AML-193 (cell line): ENCODE measurements at places on chromosomes 3 and 15.

DNA sequence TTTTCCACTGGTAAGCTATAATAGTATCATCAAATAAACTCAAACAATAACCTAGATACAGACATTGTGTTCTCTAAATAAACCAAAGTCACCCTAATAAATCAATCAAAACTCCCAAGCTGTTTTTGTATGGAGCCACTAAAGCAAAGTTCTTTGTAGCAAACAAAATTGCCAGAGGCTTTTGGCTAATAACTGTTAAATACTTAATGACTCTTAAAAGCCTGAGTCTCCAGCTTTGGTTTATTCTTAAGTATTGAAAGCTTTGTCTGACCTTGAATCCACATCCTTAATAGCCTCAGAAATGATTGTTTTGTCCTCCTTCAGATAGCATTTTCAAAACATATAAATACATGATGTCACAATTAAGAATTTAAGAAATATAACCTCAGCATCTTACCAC is 725.3 kb downstream of the SI start:
- no peak for DNase-seq

DNA sequence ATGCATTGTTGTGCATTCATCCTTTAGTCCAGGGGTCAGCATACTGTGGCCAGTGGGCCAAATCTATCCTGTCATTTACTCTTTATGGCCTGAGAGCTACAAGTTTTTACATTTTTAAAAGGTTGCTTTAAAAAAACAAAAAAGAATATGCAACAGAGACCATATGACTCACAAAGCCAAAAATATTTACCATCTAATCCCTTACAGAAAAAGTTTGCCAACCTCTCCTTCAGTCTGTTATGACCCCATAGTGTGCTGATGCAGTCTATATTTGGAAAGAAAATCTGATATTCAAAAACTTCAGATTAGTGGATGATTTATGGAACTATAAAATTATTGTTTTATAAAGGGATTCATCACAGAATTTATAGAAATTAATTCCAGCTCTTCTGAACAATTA is 237.5 kb upstream of the IL12A start:
- DNase-seq: no peak

- no peak for DNase-seq
These were observed 6.2 kb upstream of the NEDD4 start for GRCh38 chr15:55999658-56000057.

GRCh38 chr3:71225951-71226564 is 357.5 kb downstream of the FOXP1 start:
- no peak for DNase-seq

DNA sequence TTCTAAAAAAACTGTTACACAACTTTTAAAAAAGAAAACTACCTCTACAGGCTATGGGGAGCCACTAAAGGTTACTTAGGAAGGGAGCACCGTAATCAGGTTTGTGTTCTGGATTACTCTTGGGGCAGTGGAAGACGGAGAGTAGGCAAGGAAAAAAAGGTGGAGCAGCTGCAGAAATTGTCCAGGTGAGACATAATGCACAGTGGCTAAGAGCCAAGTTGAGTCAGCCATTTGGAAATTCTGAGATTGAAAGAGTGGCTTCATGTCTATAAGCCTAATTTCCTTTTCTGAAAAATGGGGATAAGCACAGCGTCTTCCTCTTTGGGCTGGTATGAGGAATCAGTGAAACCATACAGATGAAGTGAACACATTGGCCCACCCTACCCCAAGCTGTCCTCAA is 195.2 kb downstream of the CADPS start:
- DNase-seq: no peak

GRCh38 chr3:19488939-19489338 is 340.6 kb downstream of the KCNH8 start:
- no peak for DNase-seq

DNA sequence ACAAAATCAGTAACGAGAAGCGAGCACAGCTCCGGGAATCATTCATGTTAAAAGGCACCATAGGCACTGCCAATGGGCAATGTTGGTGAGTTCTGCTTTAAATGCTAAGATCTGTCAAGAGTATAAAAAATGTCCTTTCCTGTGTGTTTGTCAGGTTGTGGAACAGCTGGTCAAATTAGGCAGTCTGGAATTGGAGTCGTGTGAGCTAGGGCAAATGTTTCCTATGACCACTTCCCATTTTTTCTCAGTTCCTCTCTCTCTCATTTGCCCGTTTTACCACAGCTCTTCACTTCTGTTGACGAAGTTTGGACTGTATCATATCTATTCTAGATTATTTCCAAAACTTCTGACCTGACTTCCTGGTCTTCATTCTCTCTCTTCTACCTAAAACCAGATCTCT is 60.8 kb upstream of the GOLIM4 start:
- DNase-seq: peak; percentile 94

DNA sequence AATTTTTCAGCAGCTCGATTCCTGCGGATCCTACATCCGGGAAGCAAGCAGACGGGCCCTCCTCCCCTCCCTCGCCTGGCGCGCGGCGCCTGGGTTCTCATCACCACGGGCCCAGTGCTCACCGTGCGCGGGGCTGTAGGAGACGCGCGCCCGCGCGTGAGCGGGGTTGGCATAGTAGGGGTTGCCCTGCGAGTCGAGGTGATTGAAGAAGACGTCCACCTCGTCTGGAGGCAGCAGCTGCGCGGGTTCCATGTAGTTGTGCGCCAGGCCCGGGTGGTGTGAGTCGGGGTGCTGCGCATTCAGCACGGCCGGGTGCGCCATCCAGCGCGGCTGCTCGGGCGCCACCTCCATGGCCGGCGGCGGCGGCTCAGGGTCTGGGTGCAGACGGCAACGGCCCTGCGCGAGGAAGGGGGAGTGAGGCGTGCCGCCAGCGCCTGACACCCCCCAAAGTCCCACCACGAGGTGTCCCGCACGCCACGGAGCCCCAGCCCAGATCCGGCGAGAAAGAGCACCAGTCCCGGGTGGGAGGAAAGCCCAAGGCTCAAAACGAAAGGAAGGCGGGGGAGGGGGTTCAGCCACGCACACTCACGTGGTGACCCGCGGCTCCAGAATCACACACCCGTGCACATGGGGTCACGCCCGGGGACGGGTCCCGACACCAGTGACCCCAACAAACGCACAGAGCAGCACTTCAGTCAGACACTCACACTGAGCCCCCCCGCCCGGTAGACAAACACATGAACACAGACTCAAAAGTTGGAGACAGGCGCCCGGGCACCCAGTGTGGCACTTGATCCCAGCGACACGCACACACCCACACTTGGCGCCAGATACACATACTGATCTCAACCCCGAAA is 6.1 kb downstream of the GATA2 start:
- DNase-seq: no peak

- DNase-seq: peak; percentile 90
These were observed 13.3 kb upstream of the PAQR9 start for GRCh38 chr3:142976621-142977398.

GRCh38 chr3:58880182-58880581 is 169.6 kb downstream of the CFAP20DC start:
- no peak for DNase-seq

GRCh38 chr15:88610701-88611231 is 10.4 kb upstream of the AEN start:
- DNase-seq: peak; percentile 25

DNA sequence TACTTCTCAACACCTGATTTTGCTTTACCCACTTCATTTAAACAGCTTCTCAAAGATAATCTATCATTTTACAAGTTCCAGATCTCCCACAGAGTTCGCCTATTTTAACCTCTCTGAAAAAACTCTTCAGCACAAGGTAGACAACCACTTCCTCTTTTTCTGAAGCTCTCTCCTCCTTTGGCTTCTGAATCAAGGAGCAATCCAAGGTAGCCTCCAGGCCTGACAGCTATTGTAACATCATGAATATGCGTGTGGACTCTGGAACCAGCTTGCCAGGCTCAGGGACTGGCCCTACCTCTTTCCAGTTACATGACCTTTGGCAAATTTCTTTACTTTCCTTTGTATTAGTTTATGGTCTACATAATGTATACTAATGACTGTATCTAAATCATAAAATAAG is 405.9 kb upstream of the ZNF385D start:
- DNase-seq: no peak

GRCh38 chr3:174812172-174812862 is 46.8 kb upstream of the NAALADL2 start:
- no peak for DNase-seq

GRCh38 chr3:69866988-69867720 is 127.9 kb downstream of the MITF start:
- no peak for DNase-seq

GRCh38 chr3:10002951-10003350 is 16.3 kb upstream of the EMC3 start:
- no peak for DNase-seq

GRCh38 chr3:115436767-115437301 is 186.5 kb upstream of the GAP43 start:
- no peak for DNase-seq

DNA sequence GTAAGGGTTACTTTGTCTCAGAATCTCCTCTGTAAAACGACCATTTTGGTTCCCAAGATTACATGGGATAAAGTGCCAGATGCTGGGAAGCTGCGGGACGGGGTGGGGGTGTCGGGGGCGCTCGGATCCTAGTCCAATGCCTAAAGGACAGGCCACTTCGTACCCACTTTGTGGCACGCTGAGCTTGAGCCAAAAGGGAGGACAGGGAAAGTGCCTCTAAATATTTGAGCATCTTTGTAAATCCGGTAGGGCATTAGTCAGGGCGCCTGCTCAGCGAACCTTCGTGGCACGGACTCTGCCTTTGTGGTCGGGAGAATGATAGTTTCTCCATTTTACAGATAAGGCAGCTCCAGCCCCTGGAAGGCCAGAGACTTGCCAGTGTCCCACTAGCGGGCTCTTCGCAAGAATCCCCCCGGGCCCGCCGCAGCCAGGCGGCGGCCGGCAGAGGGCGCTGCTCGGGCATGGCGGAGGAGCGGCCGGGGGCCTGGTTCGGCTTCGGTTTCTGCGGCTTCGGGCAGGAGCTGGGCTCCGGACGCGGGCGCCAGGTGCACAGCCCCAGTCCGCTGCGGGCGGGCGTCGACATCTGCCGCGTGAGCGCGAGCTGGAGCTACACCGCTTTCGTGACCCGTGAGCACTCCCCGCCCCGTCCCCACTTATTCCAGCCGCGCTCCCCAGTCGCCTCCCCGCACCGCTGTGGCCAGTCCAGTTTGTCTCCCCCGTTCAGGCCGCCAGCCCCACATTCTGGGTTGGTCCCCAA is 1.8 kb downstream of the RCCD1 start:
- DNase-seq: no peak

DNA sequence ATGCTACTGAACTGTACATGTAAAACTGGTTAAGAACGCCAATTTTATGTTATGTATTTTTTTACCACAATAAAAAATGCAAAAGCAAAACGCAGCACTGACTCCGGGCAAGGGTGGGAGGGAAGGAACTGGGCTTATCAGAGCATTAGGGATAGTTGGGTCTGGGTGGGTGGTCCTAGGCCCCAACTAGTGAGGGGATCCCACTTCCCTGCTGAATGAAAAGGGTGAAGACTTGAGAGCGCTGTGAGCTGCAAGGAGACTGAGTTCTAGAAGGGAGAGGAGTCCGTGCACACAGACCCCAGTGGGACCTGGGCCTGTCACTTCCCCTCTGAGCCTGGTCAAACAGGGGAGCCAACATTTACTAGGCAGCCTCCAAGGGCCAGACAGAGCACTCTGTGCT is 98.6 kb downstream of the TPRA1 start:
- DNase-seq: no peak

GRCh38 chr3:10651506-10651905 is 146.1 kb upstream of the ATP2B2 start:
- no peak for DNase-seq

DNA sequence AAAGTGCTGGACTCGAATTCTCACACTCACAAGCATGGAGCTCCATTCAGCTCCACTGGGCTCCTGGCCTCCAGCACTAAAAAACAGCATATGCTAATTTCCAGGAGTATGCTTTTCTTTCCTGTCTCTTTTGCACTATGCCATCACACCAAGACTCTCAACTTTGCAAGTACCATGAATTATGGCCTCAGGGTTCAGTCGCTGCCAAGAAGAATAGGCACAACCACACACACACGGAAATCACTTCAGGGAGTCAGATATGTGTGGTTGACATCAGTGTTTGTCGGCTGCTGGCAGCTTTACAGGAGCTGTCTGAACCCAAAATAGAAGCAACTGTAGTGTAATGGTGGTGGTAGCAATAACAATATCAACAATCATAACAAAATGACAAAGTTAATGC is 305.0 kb upstream of the SLCO3A1 start:
- no peak for DNase-seq

DNA sequence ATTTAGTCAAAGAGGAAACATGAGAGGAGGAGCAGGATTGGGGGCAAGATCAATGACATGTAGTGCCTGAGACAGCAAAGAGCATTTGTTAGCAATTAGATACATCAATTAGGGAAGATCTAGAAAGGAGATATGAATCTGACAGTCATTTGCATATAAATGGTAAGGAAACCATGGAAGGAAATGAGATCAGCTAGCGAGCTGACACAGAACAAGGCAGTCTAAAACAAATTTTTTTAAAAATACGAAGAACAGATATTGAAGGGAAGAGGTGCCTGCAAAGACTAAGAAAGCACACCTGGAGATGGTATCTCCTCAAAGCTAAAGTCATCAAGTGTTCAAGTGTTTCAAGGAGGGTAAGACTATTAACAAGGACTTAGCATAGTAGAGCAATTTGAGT is 4.6 kb downstream of the EPM2AIP1 start:
- no peak for DNase-seq

DNA sequence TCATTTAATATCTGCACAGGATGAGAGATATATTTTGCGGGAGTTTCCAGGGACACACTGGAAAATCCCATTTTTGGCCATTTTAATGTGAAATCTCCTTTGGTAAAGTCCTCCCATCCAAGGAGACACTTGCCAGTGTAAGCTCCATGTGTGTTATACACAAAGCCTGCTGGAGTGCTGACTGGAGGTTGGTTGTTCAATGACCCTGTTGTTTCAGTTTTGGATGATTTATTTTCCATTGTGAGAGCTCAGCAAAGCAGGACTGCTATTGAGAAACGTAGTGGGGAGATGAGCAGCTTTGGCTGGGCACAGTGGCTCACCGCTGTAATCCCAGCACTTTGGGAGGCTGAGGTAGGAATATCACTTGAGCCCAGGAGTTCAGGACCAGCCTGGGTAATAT is 127.7 kb downstream of the NUP210 start:
- DNase-seq: no peak

- no peak for DNase-seq
These were observed 8.7 kb downstream of the KIF7 start for GRCh38 chr15:89646416-89647141.

DNA sequence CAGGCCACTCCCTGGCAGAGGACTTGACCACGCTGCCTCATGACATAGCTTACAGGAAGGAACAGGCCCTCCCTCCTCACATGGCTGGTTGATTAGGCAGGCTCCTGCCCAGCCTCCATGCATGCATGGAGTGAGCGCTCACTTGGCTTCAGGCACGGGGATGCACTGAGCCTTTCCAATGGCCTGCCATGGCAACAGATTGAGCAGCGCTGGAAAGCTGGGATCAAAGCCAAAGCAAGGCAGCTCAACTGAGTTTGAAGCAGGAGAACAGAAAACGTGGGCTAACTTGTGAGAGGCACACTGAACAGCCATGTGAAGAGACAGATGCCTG is 5.9 kb upstream of the GRAMD2A start:
- DNase-seq: no peak

DNA sequence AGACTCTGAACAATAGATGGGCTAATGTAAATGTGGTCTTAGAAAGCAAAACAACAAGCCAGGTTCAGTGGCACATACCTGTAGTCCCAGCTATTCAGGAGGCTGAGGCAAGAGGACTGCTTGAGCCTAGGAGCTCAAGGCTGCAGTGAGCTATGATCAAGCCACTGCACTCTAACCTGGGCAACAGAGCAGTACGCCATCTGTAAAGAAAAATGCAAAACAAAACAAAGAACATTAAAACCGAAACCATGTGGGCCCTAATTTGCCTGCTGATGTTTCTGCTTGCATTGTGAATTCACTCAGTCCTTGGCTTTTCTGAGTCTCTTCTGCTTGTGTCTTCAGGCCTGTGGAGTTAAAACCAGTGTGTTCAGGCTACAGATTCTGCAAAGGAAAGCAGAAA is 56.7 kb downstream of the CCNL1 start:
- no peak for DNase-seq
